Kidney epithelial cell (primary cell): ENCODE measurements at places on chromosomes 13 and 19.

- no peak for DNase-seq
Observed at GRCh38 chr13:20209948-20210347, 17.2 kb upstream of the GJB2 start.

- DNase-seq: no peak
Observed at GRCh38 chr13:110535526-110535925, 26.0 kb downstream of the RAB20 start.

GRCh38 chr19:19485998-19486290 is 29.4 kb downstream of the TSSK6 start:
- no peak for DNase-seq

- no peak for DNase-seq
Observed at GRCh38 chr13:55999709-56000108, 1141.0 kb upstream of the PRR20A start.

GRCh38 chr13:61575973-61576372 is 160.3 kb upstream of the PCDH20 start:
- no peak for DNase-seq

GRCh38 chr19:55147545-55148251 is 1.3 kb downstream of the TNNT1 start:
- DNase-seq: no peak

GRCh38 chr13:78499802-78500201 is 103.5 kb downstream of the POU4F1 start:
- no peak for DNase-seq

GRCh38 chr19:5935473-5936291 is 21.6 kb downstream of the CAPS start:
- no peak for DNase-seq

- DNase-seq: no peak
Observed at GRCh38 chr13:40444241-40444640, 222.2 kb downstream of the FOXO1 start.

- DNase-seq: no peak
Observed at GRCh38 chr13:50247223-50247622, 232.0 kb downstream of the KCNRG start.

DNA sequence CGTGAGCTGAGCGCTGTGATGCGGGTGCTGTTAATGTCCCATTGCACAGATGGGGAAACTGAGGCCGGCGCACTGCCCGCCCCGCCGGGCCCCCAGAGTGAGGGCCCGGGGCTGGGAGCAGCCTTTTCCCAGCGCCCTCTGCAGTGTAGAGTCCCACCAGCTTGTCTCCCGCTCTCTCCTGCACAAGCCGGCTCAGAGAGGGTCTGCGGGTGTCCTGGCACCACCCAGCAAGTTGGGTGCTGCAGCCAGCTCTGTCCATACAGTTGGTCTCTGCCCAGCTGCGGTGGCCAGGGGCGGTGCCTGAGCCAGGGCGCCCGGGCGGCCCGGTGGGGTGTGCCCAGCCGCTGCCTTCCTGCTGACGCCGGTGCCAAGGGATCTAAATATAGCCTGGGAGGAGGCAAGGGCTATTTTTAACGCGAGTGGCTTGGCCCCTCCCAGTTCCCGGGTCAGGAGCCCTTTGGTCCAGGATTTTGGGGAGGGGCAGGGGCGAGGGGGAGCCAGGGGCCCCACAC is 19.3 kb downstream of the GADD45B start:
- DNase-seq: no peak
